ENCODE measurements at places on chromosomes 3 and 15. TPM values are rescaled to one million over a fixed set of nuclear protein-coding genes. Genes with fewer than 3 reads are reported as not detected.

IL5RA gene
- not detected for total RNA-seq

- H3K36me3 ChIP-seq: peaks cover 46% of the 10 kb centered on the region
- no peak overlapping the region for H3K27ac ChIP-seq
- no peaks in the 10 kb centered on the region for H3K4me1 ChIP-seq
- no peak for DNase-seq
- no peaks in the 10 kb centered on the region for H3K27me3 ChIP-seq
- H3K4me3 ChIP-seq: no peak overlapping the region
These were observed 48.4 kb upstream of the IP6K2 start for GRCh38 chr3:48765376-48765775.

CD96 gene
- 32.4 TPM for total RNA-seq

GRCh38 chr15:95718441-95718840, 612.1 kb upstream of the NR2F2 start:
- H3K4me1 ChIP-seq: no peaks in the 10 kb centered on the region
- H3K27me3 ChIP-seq: no peaks in the 10 kb centered on the region
- no peaks in the 10 kb centered on the region for H3K36me3 ChIP-seq
- no peak for DNase-seq
- H3K27ac ChIP-seq: no peak overlapping the region

NMNAT3 gene
- total RNA-seq: 1.1 TPM

GRCh38 chr3:140463355-140463754, 214.5 kb upstream of the TRIM42 start:
- no peaks in the 10 kb centered on the region for H3K36me3 ChIP-seq
- no peaks in the 10 kb centered on the region for H3K4me1 ChIP-seq
- no peak for DNase-seq
- no peak overlapping the region for H3K27ac ChIP-seq
- H3K27me3 ChIP-seq: no peaks in the 10 kb centered on the region

DNA sequence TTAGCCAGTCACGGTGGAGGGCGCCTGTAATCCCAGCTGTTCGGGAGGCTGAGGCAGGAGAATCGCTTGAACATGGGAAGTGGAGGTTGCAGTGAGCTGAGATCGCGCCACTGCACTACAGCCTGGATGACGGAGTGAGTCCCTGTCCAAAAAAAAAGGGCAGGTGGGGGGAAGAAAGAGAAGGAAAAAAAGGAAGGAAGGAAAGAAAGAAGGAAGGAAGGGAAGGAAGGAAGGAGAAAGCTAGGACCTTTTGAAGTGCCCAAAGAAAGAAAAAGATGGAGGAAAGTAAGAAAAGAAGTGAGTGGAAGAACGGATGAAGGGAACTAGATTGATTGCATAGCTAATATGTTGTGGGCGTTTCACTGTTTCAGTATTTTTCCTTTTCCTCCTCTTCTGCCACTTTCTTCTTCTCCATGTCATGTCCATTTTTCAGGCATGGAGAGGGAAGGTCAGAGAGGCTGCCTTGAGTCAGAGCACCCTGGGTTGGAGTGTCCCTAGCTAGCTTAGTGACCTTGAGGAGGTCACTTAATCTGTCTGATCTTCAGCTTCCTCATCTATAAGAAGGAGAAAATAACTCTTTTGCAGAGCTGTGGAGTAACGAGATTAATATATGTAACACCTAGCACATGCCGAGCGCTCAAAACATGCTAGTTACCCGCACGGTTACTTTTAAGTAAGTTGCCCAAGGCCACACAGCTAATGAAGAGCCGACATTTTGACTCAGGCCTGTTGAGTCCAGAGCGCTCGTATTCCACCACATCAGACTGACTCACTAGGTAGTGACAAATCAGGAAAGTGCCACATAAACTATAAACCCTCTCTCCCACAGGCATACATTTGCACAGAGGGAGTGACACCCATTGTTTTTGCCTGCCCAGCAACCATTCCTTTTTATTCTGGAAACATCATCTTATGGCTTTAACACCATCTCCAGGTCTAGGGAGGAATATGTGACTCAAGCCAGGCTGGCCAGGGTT, 42.2 kb downstream of the BHLHE40 start:
- H3K27me3 ChIP-seq: no peaks in the 10 kb centered on the region
- no peaks in the 10 kb centered on the region for H3K36me3 ChIP-seq

DNA sequence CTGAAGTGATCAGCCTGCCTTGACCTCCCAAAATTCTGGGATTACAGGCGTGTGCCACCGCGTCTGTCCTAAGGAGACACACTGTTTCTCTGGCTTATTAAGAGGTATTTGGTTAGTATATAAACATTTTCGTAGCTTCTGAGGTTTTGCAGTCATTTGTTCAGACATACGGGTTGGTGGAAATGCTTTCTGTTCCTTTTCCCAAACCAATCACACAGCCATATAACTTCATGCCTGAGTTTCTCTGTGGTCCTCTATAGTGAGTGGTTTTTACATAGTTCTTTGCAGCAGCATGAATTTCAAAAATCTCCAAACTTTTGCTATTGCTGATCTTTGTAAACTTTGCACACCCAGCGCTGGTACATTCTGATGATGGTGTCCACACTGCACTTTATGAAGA, 100.5 kb downstream of the AKAP13 start:
- no peaks in the 10 kb centered on the region for H3K27me3 ChIP-seq
- H3K4me1 ChIP-seq: peaks cover 85% of the 10 kb centered on the region
- peaks cover 15% of the 10 kb centered on the region for H3K36me3 ChIP-seq
- peak overlapping the region; percentile 38 for H3K4me3 ChIP-seq

LIPC gene
- total RNA-seq: not detected

AGBL1 gene
- not detected for total RNA-seq

DNA sequence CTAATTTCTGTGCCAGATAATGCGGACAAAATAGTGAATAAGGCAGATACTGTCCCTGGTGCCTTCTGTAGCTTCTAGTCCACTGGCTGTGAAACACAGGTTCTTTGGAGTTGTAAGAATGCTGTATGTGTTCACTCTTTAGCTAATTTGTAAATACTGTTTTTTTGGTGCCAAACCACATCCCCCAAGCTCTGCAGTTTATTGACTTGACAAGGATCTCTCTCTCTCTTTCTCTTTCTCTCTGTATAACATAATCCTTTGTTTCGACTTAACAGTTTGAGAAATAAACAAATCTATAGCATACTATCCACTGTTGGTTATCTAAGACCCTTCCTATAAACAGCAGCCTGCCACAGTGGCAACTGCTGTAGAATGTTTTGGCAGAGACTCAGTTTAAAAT, 7.6 kb downstream of the SMAD3 start:
- H3K36me3 ChIP-seq: peaks cover 53% of the 10 kb centered on the region
- H3K27me3 ChIP-seq: no peaks in the 10 kb centered on the region
- H3K4me3 ChIP-seq: no peak overlapping the region
- H3K27ac ChIP-seq: peak overlapping the region; percentile 80

GRCh38 chr15:42150219-42150970, 6.0 kb downstream of the PLA2G4F start:
- no peak overlapping the region for H3K4me3 ChIP-seq
- no peaks in the 10 kb centered on the region for H3K27me3 ChIP-seq
- no peaks in the 10 kb centered on the region for H3K4me1 ChIP-seq
- H3K27ac ChIP-seq: no peak overlapping the region

GRCh38 chr3:22856811-22857210, 346.3 kb upstream of the UBE2E2 start:
- H3K4me1 ChIP-seq: no peaks in the 10 kb centered on the region
- no peaks in the 10 kb centered on the region for H3K27me3 ChIP-seq
- H3K36me3 ChIP-seq: no peaks in the 10 kb centered on the region
- no peak overlapping the region for H3K27ac ChIP-seq
- no peak overlapping the region for H3K4me3 ChIP-seq

ETV5 gene
- 0.49 TPM for total RNA-seq

DNA sequence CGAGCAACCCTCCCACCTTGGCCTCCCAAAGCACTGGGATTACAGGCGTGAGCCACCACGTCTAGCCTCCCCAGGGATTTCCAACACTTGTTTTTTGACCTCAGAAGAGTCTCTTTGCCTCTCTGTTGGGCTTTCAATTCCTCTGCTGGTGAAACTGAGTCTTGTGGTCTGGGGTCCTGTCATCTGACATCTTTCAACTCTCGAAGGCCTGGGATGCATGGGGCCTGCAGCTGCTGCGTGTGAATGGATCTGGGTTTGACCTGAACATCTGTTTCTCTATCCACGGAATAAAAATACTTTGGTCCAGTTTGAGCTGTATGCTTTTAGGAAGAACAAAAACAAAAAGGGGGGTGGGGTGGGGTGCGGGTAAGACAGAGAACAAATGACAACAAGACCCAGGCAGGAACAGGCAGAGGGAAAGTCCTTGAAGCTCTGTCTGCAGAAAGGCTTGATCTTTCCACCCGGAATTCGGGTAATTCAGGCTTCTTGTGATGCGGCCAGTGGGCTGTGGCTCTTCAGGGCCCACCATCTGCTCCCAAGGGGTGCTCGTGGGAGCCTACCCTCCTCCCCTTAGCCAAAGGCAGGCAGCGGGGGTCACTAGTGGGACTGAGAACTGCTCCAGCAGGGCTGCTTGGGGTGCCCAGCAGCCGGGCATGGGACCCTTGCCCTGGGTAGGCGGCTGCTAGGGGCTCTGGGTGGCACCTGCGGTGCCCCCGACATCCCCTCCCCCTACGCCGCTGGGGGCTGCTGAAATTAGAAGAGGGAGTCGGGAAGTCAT, 71.5 kb downstream of the SLC12A8 start:
- no peaks in the 10 kb centered on the region for H3K27me3 ChIP-seq
- H3K4me3 ChIP-seq: peak overlapping the region; percentile 82
- H3K4me1 ChIP-seq: peaks cover 66% of the 10 kb centered on the region
- H3K36me3 ChIP-seq: no peaks in the 10 kb centered on the region
- no peak overlapping the region for H3K27ac ChIP-seq

MUC20 gene
- 4.6 TPM for total RNA-seq

GRCh38 chr3:28924744-28925360, 356.0 kb upstream of the RBMS3 start:
- H3K27me3 ChIP-seq: no peaks in the 10 kb centered on the region
- no peak for DNase-seq
- no peaks in the 10 kb centered on the region for H3K4me1 ChIP-seq
- H3K4me3 ChIP-seq: no peak overlapping the region
- H3K36me3 ChIP-seq: no peaks in the 10 kb centered on the region
- no peak overlapping the region for H3K27ac ChIP-seq

PYGO1 gene
- total RNA-seq: 0.02 TPM

- H3K27ac ChIP-seq: no peak overlapping the region
- peaks cover 12% of the 10 kb centered on the region for H3K36me3 ChIP-seq
- DNase-seq: no peak
- no peaks in the 10 kb centered on the region for H3K27me3 ChIP-seq
- H3K4me3 ChIP-seq: no peak overlapping the region
These were observed 2.6 kb upstream of the WDR6 start for GRCh38 chr3:49004352-49005302.

DNA sequence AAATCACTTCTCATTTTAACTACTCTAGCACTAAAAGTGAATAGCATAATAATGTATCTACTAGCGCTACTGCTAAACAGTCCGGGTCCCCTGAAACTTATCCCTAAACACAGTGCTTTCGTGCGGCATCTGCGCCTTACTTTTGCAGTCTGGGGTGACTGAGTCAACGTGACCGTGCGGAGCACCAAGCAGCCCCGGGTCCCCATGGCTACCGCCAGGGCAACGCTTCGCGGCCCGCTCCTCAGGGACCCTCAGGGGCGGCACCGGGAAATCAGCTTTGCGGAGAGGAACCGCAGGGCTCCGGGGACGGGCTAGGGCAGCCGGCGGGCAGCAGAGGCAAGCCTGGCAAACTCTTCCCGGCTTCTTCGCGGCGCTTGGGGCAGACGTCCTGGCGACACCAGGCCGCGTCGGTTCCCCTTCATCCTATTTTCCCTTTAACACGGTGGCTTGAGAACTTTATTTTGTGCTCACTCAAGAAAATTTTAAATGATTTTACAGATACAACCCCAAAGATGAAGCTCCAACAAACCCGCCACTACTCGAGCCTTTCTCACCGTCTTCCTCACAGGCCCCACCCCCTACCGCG, 757 bp upstream of the DIPK2A start:
- H3K27ac ChIP-seq: peak overlapping the region; percentile 99
- H3K4me3 ChIP-seq: peak overlapping the region; percentile 99
- peaks cover 32% of the 10 kb centered on the region for H3K4me1 ChIP-seq
- peak; percentile 82 for DNase-seq
- peaks cover 16% of the 10 kb centered on the region for H3K36me3 ChIP-seq

GRCh38 chr3:39541917-39542329, 74.4 kb downstream of the MOBP start:
- H3K27me3 ChIP-seq: peaks cover 8% of the 10 kb centered on the region
- no peak for DNase-seq
- no peak overlapping the region for H3K4me3 ChIP-seq
- no peak overlapping the region for H3K27ac ChIP-seq
- no peaks in the 10 kb centered on the region for H3K4me1 ChIP-seq
- H3K36me3 ChIP-seq: no peaks in the 10 kb centered on the region

PP2D1 gene
- not detected for total RNA-seq

DNA sequence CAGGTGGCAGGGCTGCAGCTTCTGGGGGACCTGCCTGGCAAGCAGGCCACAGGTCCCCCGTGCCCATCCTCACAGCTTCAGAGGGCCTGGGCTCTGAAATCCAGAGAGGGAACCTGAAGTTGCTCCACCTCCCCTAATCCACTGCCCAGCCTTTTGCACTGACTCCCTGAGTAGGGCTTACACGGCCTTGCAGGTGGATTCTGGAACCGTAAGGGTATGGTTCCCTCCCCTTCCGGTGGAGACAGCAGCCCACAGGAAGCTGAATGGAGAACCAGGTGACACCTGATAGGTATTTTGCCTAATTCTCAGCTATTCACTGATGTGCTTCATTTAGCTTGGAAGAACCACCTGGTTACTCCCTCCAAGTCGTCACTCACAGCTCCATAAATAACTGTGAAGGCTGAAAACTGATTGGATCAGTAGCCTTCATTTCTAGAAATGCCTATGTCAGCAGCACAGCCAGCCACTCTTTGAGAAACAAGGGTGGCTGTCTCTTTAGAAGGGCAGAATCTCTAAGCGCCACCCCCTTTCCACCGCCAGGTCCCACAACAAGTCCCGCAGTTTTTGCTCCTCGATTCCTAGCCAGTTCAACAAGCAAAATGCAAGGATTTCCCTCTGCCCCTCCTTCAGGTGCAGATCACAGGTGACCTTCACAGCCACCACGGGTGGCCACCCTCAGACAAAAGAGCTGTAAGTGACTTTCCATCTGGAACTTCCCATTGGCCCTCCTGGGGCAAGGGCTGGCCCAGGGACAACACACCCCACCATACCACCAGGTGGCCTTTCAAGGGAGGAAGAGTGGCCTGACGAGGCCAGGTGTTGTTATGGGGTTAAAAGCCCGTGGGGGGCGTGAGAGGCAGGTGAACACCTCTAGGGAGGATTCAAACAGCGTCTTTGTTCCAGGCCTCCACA, 112.9 kb downstream of the SEC22A start:
- no peaks in the 10 kb centered on the region for H3K36me3 ChIP-seq
- peaks cover 12% of the 10 kb centered on the region for H3K27me3 ChIP-seq
- no peaks in the 10 kb centered on the region for H3K4me1 ChIP-seq
- no peak overlapping the region for H3K4me3 ChIP-seq

- peaks cover 18% of the 10 kb centered on the region for H3K4me1 ChIP-seq
- H3K36me3 ChIP-seq: peaks cover 6% of the 10 kb centered on the region
- no peaks in the 10 kb centered on the region for H3K27me3 ChIP-seq
- H3K4me3 ChIP-seq: no peak overlapping the region
- H3K27ac ChIP-seq: no peak overlapping the region
These were observed 27.8 kb downstream of the PPCDC start for GRCh38 chr15:75051191-75051608.

GRCh38 chr3:35932995-35933394, 293.7 kb downstream of the ARPP21 start:
- no peak for DNase-seq
- H3K27me3 ChIP-seq: no peaks in the 10 kb centered on the region
- no peak overlapping the region for H3K27ac ChIP-seq
- no peaks in the 10 kb centered on the region for H3K36me3 ChIP-seq

Data from activated B cell treated with CpG ODN at 0.5 μM for 24 hours (primary cell).